ENCODE measurements at places on chromosomes 6 and 20. TPM values are rescaled to one million over a fixed set of nuclear protein-coding genes. Genes with fewer than 3 reads are reported as not detected.

The ARMC12 gene
- total RNA-seq: 0.50 TPM

The LAMA4 gene
- 494 TPM for total RNA-seq

The CALHM4 gene
- not detected for total RNA-seq

The TPMT gene
- 17.5 TPM for total RNA-seq
